Effector CD4-positive, alpha-beta T cell (primary cell): ENCODE measurements at places on chromosomes 12 and 14.

DNA sequence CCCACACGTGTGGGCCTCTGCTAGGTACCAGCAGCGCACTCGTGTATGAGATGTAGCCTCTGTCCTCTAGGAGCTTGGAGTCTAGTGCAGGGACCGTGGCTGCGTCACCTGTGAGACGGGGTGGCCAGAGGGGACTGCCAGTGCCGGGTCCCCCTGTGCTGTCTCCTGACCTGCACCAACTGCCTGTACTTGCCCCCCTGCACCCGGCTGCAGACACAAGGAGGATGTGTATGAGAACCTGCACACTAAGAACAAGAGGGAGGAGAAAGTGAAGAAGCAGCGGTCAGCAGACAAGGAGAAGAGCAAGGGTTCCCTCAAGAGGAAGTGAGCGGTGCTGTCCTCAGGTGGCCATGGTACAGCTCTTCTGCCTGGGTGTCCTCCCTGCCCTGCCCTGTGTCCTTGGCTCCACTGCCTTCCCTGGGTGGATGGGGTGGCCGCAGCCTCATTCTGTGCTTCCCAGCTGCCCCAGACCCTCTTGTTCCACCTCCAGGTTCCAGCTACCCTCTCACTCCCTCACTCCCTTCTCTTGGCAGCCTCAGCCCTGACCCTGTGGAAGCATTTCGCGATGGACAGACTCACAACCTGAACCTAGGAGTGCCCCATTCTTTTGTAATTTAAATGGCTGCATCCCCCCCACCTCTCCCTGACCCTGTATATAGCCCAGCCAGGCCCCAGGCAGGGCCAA lies 9.6 kb downstream of the PTPN6 start:
- DNase-seq, result no peak

DNA sequence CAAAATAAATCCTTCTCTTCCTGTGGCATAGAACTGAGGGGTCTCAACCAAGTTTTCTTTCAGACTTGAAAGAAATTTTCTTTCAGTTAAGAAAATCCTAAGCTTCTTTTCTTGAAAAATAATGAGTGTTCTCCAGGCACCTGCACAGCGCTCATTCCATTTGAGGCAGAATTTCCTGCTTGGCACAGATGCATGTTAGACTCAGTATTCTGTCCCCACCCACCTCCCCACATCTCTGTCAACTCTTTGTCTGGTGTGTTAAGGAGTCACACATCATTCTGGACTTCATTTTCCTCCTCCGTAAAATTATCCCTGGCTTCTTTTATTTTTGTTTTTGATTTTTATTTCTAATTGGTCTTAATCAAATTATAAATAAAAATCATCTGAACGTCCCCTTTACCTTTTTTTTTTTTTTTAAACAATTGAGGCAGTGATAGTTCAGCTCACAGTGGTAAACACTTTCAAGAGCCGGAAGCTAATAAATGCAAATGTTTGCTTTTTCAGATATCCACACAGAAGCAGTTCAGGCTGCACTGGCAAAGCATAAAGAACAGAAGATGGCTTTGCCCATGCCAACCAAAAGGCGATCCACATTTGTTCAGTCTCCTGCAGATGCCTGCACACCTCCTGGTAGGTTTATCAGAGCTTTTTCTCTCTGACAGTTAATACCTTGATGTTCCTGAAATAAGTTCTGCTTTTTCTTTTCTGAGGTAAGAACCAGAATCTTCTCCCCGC lies 104.0 kb upstream of the ATF1 start:
- no peak for DNase-seq

DNA sequence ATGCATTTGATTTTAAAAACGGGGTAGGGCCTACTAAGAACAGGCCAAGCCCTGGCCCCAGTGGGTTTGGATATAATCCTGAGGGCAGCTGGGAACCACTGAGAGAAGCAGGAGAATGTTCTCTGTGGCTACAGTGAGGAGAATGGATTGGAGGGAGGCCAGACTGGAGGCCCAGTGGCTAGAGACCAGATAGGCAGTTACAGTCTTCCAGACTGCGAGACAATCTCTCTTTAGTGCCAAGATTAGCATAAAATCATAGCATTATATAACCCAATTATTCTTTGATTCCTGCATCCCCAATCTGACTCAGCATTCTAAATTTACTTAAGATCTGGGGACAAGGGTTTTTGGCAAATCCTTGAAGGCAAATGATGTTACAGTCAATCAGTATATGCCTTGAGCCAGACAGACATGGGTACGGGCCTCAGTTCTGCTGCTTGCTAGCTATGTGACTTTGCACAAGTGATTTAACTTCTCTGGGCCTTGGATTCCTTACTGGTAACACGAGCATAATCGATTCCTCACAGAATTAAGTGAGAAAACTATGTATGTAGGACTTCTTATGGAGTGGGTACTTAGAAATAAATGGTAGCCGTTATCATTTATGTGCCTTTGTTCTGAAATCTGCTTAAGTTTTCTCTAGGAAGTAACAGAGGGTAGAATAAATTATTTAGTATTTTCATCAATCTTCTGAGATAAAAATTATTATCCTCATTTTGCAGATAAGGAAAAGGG lies 18.3 kb downstream of the NINJ2 start:
- no peak for DNase-seq

GRCh38 chr14:59688224-59689170 lies 111.9 kb upstream of the CCDC175 start:
- DNase-seq, result no peak

DNA sequence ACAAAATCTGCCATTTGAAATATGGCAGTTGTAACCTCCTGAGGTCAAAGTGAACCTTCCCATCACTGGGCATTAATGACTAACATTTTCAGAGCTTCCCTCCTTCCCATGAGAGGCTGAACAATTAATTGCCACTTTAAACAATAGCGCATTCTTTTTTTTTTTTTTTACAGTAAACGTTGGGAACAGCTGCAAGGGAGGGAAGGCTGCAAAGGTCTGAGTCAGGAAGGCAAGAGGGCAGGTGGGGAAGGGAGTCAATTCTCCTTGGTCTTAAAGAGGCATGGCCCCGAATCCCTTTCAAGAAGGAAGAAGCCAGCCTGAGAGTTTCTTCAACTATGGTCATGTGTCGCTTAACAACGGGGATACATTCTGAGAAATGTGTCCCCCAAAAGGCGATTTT lies 41.0 kb upstream of the PLEKHG3 start:
- DNase-seq, result no peak
